ENCODE measurements at places on chromosomes 2 and 18.

- DNase-seq, result peak; percentile 53
Measured at GRCh38 chr2:23589220-23589647, 204.3 kb downstream of the KLHL29 start.

- no peak for DNase-seq
Measured at GRCh38 chr2:108968619-108969018, 20.4 kb downstream of the EDAR start.

- no peak for DNase-seq
Measured at GRCh38 chr2:151085181-151085611, 176.5 kb downstream of the RBM43 start.

DNA sequence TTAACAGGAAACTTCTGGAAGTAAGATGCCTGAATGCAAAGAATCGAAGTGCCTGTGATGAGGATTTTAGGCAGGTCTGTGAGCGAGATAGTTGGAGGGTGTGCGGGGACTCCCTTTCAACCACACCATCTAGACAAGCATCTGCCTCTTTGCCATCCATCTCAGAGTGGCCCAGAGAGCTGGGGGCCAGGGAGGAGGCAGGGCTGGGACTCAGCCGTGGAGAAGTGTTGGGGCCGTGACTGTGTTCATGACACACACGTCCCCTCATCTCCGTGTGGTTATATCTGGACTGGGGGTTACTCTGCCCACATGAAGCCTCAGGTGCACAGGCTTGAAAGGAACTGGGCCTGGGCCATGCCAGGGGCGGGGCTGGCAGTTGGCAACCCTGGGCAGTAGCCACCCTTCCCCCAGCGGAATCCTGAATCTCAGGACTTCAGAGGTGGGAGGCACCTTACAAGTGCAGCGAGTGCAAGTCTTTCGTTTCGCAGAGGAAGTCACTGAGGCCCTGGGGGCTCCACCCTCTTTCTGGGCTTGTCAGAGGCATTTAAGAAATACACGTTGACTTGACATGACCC, 112.5 kb downstream of the SLC4A3 start:
- no peak for DNase-seq

GRCh38 chr2:231514951-231515297, 15.3 kb downstream of the NMUR1 start:
- DNase-seq, result no peak

DNA sequence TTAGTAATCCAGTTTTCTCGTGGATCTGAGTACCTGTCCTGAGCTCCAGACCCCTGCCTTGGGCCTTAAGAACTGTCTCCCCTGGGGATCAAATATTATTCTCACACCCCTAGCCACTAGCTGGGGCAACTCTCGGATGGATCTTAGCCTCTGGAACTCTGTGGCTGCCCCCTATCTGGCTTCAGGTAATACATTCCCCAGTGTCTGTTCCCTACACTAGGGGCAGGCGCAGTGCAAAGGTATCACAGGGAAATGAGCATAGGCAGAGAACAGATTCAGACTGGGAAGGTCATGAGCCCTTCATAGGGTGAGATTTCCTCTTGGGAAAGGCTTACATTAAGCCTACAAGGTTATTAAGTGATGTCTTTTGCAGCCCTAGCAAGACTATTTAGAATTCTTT, 11.2 kb upstream of the SIX2 start:
- DNase-seq, result no peak

DNA sequence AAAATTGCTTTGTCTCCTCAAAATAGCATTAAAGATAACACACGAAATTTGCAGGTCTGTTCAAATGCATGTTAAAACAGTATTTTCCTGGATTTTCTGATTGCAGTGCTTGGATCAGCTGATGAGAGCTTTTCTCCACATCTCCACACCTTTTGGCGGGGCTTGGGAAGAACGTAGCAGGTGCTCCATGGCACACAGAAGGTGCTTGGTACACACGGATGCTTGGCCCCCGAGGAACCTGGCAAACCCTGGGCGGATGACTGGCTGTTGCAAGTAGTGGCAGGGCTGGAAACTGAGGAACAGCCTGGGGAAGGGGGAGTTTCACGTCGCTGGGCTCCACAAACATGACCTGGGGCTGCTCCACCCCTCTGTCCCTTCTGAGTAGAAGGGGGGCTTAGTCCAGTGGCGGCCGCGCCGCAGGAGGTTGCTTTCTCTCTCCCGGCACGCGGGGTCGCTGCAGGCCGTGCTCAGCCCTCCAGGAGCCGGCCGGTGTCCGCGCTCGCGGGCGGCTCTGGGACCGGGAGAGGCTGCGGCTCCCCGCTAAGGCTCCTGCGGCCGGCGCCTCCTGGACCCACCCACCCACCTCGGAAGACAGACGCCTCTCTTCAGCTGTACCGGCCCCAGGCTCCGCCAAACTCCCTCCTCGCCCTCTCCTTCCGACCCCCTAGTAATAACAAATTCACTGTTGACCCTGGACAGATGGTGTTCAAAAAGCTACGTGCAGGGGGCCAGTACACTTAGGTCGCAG, 69.3 kb downstream of the MARCO start:
- no peak for DNase-seq

- DNase-seq, result peak; percentile 57
Measured at GRCh38 chr2:238878051-238878735, 30.3 kb downstream of the TWIST2 start.

DNA sequence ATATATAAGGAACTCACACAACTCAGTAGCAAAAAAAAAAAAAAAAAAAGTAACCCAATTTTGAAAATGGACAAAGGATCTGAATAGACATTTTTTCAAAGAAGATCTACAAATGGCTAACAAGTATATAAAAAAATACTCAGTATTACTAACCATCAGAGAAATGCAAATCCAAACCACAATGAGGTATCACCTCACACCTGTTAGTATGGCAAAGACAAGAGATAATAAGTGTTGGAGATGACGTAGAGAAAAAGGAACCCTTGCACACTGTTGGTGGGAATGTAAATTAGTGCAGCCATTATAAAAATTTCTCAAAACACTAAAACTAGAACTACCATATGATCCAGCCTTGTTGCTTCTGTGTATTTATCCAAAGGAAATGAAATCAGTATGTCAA, 5.8 kb upstream of the CNDP1 start:
- no peak for DNase-seq

GRCh38 chr2:148096012-148096411, 75.1 kb downstream of the MBD5 start:
- no peak for DNase-seq

- DNase-seq, result no peak
Measured at GRCh38 chr18:63956755-63957154, 7.7 kb downstream of the HMSD start.

DNA sequence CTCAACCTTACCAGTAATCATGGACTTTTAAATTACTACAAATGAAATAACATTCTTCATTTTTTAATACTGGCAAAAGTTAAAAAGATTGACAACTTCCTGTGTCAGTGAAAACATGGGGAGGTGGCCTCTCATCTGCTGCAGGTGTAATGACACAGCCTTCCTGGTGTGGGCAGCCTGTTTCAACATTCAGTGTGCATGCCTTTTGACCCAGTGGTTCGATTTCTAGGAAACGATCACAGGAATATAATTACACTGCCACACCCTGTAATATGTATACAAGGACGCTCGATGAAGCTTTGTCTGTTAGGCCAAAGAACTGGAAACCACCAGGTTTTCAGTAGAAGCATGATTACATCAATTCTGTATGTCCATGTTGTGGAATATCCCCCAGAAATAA, 68.7 kb downstream of the MTHFD2 start:
- DNase-seq, result no peak

DNA sequence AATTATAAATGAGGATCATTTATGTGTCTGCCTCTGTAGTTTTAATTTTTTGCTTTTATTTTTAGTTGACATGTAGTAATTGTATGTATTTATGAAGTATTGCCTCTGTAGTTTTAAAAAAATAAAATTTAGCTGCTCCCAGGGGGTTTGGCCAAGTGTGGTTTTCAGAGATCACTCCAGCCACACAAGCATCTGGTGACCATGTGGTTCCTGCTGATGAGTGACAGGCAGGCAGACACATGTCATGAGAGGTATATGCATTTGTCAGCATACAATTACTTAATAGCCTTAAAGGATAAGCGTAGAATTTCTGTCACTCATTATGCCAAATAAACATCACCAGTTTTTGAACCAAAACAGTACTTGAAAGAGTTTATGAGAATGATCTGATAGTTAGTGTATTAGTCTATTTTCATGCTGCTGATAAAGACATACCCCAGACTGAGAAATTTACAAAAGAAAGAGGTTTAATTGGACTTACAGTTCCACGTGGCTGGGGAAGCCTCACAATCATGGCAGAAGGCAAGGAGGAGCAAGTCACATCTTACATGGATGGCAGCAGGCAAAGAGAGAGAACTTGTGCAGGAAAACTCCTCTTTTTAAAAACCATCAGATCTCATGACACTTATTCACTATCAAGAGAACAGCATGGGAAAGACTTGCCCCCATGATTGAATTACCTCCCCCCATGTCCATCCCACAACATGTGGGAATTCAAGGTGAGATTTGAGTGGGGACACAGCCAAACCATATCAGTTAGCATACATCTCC, 29.6 kb downstream of the MREG start:
- no peak for DNase-seq

GRCh38 chr18:56189615-56190014, 448.8 kb downstream of the TXNL1 start:
- DNase-seq, result no peak

DNA sequence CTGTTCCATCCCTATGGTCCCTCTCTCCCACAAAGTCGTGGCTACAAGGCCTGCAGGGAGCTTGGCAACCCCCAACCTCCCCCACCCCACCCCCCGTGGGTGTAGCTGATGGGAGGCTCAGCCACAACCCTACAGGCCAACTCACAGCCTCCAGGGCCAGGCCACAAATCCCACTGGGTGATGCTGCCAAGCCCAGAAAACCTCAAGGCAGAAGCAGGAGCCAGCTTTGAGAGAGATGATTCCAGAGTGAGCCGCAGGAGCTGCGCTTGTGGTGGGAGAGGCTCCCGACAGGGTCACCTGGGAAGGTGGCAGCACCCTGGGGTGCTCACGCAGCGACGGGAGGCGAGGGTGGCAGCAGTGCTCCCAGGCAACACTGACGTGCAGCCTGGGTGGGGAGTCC, 44.8 kb downstream of the ADCY3 start:
- no peak for DNase-seq

GRCh38 chr2:130186391-130186790, 4.3 kb downstream of the MZT2B start:
- DNase-seq, result peak; percentile 58

GRCh38 chr2:172783165-172783898, 47.7 kb downstream of the RAPGEF4 start:
- DNase-seq, result no peak

DNA sequence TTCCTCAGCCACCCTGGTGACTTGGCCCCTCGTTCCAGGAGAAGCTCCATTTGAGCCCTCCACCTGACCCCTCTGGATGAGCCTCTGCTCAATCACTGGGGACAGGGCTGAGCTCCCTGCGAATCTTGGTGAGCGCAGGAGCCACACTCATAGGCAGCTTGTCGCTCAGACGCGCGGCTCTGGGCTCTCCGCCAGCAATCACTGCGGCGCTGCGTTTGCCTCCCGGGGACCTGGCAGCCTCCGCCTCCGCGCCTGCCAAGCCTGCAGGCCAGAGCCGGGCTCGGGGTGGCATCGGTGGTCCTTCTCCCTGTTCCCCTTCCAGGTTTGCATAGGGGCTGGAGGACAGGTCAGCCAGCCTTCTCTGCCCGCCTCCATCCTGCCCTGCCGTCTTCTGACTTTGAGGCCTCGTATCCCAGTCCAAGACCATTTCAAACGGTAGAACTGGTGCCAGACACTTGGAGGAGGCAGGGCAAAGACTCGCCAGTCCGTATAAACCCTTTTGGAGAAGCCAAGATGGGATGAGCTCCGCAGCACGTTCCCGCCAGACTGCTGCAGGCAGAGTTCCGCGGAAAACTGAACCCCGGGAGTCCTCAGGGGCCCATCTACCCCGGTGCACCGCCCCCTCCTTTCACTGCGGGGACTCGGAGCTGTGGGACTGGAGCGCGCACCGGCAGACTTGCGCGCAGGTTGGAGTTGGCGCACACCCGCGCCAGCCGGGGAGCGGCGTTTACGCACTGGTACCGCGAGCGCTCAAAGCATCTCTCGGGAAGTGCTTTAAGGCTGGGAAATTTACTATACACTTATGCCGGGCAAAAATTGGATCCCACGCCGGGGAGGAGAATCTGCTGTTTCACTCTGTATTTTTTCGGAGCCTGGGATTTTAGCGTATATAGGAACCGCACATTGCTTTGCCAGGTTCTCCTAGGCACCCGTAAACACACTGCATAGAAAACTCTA, 1.1 kb upstream of the TACR1 start:
- DNase-seq, result peak; percentile 79

- DNase-seq, result no peak
Measured at GRCh38 chr2:137232076-137232475, 466.7 kb downstream of the THSD7B start.

DNA sequence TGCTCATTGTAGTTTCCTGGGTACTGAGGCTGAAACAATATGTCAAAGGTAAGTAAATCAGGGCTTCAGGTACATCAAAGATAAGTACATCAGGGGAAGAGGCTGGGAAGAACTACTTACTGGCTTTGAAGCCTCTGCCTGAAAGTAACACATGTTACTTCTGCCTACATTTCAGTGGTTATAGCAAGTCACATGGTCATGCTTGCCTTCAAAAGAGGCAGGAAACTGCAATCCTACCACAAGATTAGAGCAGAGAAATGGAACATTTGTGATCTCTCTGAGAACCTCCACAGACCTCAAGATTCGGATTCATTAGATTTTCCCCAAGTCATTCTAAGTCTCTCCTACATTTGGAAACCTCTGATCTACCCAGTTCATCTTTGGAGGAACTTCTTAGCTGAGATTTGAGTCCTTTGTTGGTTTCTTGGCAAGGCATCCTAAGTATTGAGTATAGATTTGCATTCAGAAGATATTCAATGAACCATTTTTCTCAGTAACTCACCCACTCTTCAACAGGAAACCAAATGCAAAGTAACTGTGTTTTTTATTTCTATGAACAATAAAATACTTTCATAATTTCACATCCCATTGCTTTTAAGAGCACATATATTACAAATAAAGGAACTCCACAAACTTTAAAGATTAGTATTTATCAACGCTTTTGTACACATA, 48.5 kb upstream of the CCDC195 start:
- DNase-seq, result no peak

- DNase-seq, result no peak
Measured at GRCh38 chr2:71850306-71850801, 297.3 kb downstream of the CYP26B1 start.

GRCh38 chr2:223896833-223897311, 48.3 kb downstream of the WDFY1 start:
- DNase-seq, result no peak

- DNase-seq, result no peak
Measured at GRCh38 chr2:191177751-191178736, 27.2 kb upstream of the STAT4 start.

DNA sequence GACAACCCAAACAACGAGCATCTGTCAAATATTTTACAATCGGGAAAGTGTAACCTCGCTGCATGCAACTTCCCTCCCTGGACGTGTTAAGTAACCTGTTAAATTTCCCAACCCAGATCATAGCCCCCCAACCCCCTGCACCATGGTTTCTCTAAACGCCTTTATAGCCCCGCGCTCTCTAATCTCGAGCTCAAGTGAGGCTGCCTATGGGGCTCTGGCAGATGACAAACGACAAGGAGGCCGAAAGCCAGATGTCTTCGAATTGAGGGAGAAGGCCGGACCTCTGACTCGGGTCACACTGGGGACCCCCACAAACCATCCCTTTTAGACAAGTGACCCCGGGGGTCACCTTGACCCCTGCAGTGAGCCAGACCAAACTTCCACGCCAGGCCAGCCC, 526 bp downstream of the COX7A2L start:
- no peak for DNase-seq

- DNase-seq, result peak; percentile 60
Measured at GRCh38 chr2:237156031-237156856, 70.6 kb downstream of the COPS8 start.

GRCh38 chr2:170301626-170302025, 123.7 kb downstream of the MYO3B start:
- DNase-seq, result no peak

- no peak for DNase-seq
Measured at GRCh38 chr2:200095436-200095835, 140.1 kb downstream of the MAIP1 start.
